Stimulated activated CD4-positive, alpha-beta T cell treated with anti-CD3 and anti-CD28 coated beads, Interleukin-12 subunit alpha, Interleukin-12 subunit beta, amount 100 ng/mL, for 48 hours (primary cell): ENCODE measurements at places on chromosomes 6 and 20.

GRCh38 chr6:14476793-14477531 is 359.4 kb downstream of the CD83 start:
- no peak for DNase-seq

- no peak for DNase-seq
These were observed 40.9 kb downstream of the ARHGAP40 start for GRCh38 chr20:38642498-38642897.

GRCh38 chr20:50618537-50618936 is 72.8 kb downstream of the RIPOR3 start:
- DNase-seq, result no peak

- DNase-seq, result no peak
These were observed 244.9 kb upstream of the SOX4 start for GRCh38 chr6:21348504-21349195.

- DNase-seq, result no peak
These were observed 166.5 kb downstream of the GMDS start for GRCh38 chr6:2078888-2079287.

DNA sequence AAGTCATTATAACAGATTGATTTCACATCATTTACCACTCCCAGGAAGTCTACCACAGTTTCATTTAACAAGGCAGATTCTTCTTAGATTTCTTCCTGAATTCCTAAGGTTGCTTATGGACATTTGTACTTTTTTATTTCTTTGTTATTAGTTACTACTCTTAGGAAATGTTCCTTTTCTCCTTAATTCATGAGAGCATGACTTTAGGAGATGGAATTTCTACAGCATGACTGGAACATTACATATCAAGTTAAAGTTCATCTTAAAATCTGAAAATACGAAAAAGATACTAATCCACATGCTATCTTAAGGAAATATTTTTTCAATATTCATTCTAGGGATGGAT is 22.3 kb downstream of the CNKSR3 start:
- no peak for DNase-seq

DNA sequence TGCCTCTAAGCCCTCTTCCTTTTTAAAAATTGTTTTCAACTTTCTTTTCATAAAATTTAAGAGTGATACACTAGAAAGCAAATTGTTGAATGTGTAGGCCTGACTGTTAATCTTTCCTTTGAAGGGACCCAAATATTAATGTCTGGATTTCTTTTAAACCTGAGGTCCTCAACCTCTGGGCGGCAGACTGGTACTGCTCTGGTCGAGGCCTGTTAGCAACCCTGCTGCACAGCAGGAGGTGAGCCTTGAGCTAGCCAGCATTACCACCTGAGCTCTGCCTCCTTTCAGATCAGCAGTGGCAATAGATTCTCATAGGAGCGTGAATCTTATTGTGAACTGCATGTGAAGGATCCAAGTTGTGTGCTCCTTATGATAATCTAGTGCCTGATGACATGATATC is 191.2 kb downstream of the MANEA start:
- DNase-seq, result no peak

- DNase-seq, result no peak
These were observed 117.8 kb upstream of the SUPT3H start for GRCh38 chr6:45495429-45496084.

- no peak for DNase-seq
These were observed 6.2 kb downstream of the TRIM26 start for GRCh38 chr6:30206799-30207618.

GRCh38 chr6:46056906-46057529 is 41.4 kb upstream of the CLIC5 start:
- DNase-seq, result no peak

DNA sequence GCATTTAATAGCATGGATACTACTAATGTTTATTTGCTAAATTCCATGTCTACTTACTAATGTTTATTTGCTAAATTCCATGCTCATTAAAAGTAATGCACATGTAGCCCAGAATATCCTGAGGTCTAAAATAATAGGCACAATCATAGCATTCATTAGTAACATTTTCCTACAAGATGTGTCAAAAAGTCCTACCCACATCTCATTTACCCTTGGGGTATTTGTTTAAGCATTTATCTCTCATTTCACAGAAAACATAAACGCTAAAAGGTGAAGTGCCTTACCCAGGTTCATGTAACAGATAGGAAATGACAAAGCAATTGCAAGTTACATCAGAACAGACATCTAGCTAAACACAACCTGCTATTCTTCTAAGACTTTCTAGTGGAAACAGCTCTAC is 457.1 kb downstream of the HACE1 start:
- DNase-seq, result no peak

- no peak for DNase-seq
These were observed 5.6 kb downstream of the NR2E1 start for GRCh38 chr6:108171291-108171917.

DNA sequence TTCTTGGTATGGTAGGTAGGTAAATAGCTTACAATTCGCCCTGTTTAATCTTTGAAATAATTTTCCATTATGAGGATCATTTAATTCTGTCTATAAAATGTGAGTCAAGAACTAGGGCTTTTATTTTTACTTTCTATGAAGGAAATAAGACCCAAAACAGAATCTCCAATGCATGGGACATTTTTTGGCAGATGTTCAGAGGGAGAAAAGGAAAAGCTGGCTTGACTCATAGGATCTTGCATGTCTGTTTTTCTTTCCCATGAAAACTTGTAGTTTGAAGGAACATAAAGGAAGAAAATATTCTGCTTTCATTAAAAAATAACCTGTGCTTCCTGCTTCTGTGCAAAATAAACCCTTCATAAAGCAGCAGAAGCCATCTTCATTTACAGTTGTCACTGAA is 143.1 kb upstream of the INSM1 start:
- DNase-seq, result no peak

DNA sequence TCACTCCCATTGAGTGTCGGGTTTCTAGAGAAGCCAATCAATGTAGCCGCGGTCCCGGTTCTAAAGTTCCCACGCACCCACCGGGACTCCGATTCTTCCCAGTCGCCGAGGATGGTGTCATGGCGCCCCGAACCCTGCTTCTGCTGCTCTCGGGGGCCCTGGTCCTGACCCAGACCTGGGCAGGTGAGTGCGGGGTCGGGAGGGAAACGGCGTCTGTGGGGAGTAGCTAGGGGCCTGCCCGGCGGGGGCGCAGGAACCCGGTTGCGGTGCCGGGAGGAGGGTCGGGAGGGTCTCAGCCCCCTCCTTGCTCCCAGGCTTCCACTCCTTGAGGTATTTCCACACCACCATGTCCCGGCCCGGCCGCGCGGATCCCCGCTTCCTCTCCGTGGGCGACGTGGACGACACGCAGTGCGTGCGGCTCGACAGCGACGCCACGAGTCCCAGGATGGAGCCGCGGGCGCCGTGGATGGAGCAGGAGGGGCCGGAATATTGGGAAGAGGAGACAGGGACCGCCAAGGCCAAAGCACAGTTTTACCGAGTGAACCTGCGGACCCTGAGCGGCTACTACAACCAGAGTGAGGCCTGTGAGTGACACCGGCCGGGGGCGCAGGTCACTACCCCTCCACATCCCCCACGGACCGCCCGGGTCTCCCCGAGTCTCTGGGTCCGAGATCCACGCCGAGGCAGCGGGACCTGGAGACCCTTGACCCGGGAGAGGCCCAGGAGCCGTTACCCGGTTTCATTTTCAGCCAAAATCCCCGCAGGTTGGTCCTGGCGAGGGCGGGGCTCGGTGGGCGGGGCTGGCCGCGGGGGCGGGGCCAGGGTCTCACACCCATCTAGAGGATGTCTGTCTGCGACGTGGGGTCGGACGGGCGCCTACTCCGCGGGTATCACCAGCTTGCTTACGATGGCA is 35.2 kb upstream of the HLA-G start:
- peak; percentile 47 for DNase-seq

DNA sequence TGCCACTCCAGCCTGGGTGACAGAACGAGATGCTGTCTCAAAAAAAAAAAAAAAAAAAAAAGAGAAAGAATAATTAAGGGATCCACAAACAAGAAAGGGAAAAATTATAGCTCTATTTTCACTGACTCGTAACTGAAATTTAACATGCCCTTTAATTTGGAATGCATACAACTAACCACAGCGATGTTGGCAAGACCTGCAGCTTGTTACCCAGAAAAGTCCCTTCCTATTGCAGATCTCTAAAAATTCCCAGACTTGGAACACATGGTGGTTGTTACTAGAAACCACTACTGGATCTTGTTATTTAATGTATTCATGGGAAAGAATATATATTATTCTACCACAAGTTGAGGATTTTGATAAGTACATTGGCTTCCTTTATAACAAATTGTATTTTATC is 27.8 kb upstream of the SMIM28 start:
- no peak for DNase-seq

DNA sequence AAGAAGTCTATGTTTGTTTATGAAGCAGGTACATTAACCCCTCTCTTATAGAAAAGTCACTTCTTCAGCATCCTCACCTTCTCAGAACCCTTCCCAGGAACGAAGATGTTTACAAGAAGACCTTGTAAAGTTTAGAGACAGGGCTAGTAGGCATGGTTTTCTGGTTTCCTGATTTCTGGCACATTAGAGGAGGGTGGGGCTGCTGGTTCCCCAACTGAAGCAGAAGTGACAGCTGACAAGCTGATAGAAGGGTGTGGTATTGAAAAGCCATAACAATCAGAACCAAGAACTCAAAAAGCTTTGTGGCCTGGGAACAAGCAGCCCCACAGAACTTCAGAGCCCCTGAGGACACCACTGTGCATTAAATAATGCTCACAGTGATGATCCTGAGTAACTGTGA is 91.2 kb downstream of the RTN4IP1 start:
- no peak for DNase-seq

- DNase-seq, result no peak
These were observed 27.7 kb upstream of the VEGFA start for GRCh38 chr6:43742285-43742684.
